AG09319 (cell line): ENCODE measurements at places on chromosomes 2 and 18.

DNA sequence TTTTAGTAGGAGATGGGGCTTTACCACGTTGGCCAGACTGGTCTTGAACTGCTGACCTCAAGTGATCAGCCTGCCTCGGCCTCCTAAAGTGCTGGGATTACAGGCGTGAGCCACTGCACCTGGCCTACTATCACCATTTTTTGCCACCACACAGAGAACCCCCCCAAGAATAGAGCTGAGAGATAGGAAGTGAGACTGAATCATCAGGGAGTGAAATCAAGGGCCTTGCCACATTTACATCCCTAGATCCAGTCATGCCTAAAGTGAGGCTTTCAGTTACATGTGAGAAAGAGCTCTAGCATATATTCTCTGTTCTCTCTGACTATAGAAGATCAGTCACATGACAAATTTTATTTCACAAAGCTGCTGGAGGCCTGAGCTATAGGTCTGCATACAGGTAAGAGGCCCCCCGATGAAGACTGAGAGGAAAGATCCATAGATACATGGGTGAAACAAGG is 28.0 kb upstream of the KCMF1 start:
- no peak for DNase-seq

GRCh38 chr2:200306931-200307723 is 634 bp downstream of the SPATS2L start:
- no peak for DNase-seq

DNA sequence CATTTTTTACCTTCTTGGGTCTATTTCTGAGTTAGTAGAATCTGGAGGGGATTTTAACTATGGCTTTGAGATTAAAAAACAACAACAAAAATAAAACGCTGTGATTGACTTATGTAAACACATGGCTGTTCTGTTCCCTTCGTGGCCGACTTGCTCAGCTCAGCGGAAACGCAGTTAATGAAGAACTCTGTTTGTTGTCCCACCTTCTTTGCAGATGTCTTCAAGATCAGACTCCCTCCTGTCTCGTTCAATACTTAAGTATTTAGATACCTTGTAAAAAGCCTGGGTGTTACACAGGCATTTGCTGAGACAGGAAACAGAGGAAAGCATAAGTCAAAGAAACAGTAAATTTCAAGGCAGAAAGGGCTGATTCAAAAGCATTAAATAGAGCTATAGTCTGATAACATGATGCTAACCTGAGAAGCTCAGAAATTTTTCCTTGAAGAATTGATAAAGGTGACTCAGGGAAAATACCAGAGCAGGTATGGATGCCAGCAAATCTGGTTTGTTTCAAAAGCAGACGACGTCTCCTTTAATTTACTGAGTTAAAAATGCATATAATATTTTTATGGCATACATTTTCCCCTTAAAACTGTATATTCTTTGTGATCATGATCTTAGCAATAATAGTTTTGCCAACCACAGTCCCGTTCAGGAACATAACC is 21.7 kb upstream of the POLI start:
- DNase-seq: no peak

- DNase-seq: no peak
These were observed 17.9 kb downstream of the KCNIP3 start for GRCh38 chr2:95314964-95315611.

GRCh38 chr2:31192851-31193392 is 24.4 kb downstream of the CAPN14 start:
- DNase-seq: no peak

DNA sequence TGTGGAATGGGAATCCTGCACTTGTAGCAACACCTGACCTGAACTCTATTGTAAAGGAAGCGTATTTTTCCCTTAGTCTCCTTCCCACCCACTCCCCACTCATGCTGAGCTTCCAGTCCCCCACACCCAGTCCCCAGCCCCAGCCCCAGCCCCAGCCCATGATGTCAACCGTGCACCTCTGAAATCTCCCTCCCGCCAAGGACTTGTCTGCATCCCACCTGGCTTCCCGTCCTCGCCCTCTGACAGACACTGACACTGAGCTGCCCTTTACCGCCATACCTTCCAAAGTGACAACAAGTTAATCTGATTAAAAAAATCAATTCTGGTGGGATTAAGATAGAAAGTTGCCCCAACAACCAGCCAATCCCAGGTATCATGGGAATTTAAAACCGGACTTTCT is 213.6 kb upstream of the CELF4 start:
- no peak for DNase-seq

DNA sequence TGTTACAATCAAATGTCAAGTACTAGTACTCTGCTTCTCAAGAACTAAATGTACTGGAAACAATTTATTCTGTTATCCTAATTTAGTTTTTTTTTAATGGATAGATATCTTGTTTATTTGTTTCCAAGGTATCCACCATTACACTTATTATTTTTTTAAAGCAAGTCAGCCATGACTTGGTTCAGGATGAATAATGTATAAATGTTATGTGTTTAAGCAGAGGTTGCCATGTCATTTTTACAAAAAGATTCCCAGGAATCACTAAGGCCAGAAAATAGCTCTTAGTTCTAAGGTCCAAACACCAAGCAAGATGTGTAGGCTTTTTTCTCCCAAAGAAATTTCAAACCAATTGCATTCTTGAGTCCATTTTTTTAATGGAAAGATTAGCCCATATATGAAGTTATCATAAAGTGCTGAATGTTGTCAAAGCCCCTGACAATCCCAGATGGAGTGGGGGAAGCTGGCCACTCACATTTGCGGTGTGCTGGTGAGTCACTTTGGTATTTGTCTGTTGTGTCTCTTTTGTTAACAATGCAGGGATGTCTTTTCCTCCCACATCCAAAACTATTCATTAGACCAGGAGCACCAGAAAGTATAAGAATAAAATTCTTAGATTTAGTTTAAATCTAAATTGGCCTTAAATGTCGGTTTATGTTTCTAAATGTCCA is 158.9 kb downstream of the COL6A3 start:
- no peak for DNase-seq

- no peak for DNase-seq
These were observed 335.2 kb downstream of the LPIN1 start for GRCh38 chr2:12081481-12082210.

DNA sequence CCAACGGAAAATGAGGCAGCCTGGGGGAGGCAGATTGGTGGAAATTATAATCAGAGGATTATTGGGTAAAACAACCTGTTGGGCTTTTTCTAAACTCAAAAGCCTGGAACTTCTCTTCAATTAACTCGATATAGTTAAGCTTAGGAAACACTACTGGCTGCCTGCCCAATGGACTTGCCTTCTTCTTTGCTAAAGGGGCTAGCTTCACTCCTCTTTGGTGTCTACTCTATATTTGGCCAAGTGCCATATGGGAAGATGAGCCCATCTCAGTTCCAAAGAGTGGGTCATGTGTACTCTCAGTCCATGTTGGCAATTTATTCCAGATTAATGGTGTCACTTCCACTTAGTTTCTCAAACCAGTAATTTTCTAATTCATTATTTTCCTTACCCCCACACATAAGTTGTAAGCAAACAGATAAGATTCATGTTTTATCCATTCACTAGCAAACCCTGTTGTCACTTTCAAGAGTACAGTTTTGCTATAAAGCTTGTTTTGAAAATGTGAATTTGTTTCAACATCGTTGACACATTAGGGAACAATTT is 34.3 kb downstream of the DARS1 start:
- no peak for DNase-seq

DNA sequence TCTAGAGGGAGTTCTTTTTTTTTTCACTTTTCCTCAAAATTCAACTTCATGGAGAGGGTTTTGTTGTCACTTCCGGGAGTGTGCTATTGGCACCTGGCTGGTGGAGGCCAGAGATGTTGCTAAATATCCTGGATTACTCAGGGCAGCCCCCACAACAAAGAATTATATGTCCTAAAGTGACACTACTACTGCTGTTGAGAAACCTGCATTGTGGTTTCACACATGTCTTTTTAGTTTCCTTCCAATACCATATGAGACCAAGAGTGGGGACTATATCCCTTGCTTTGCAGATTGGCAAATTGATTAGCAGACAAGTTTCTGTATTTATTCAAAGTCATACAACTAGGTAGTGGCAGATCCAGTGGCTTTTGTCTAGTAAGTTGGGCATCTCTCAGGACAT is 826.8 kb downstream of the TRIB2 start:
- DNase-seq: no peak

DNA sequence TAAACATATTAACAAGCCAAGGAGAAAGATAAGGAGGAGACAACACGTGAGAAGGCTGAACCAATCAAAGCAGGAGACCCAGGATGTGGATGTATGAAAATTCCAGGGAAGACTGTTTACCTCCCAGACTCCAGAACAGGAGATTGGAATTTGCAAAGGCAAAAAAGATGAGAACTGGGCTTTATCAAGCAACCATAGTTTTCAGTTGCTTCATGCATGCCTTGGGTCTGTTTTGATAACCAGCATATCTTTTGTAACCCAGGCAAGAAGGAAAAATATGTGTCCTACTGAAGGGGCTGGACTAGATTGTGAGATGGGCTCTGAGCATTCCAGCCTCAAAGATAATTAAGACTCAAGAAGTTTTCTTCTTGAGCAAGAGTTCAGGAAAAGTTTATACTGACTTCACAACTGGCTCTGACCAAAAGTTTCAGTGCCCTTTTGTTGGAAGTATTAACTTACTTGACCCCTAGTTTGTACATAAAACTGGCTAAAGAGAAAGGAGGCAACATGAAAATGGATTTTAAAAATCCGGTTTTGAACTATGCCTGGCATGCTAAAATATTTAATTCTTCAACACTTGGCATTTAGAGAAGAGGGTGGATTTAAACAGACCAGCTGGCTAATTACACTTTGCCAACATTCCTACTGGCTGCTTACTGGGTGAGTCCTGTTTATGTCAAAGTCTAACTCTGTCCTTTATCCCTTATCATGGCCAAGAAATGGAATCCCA is 79.3 kb upstream of the CD28 start:
- peak; percentile 84 for DNase-seq

GRCh38 chr2:206361407-206362045 is 81.8 kb upstream of the ADAM23 start:
- no peak for DNase-seq

DNA sequence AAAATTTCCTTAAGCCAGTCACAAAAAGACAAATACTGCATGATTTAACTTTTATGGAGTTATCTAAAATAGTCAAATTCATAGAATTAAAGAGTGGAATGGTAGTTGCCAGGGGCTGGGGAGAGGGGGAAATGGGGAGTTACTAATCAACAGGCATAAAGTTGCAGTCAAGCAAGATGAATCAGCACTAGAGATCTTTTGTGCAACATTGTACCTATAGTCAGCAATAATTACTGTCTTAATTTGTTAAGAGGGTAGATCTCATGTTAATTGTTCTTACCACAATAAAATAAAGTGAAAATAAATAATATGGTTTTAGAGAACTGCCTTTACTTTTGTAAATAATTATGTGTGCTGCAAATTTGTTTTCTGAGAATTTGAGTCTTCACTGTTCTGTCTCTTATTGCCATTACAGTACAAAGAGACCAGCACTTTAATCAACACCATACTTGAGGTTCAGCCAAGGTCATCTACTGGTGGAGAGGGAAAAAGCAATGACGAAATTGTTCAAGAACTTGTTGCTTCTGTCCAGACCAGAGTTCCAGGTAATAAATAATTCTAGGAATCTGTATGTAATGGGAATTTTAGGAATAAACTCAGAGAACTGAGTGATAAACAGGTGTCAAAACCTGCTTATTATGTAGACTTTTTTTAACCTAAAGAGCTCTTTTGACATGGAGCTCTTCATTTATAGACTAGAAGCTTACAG is 75.5 kb downstream of the TRABD2A start:
- no peak for DNase-seq

DNA sequence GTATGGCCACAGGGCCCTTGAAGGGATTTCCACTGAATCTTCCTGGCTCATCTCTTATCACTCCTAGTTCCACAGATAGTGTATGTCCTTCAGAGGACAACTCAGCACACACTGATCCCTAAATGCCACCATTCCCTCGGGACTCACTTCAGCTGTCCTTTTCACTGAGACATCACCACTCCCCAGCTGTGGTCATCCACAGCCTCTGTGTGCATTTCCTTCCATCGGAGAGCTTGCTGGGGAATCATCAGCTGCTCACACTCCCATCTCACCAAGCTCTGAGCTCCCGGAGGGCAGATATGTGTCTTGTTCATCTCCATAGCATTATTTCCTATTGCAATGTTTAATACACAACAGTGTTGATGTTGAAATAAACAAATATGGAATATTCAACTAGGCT is 759.5 kb downstream of the RNF144A start:
- DNase-seq: no peak

DNA sequence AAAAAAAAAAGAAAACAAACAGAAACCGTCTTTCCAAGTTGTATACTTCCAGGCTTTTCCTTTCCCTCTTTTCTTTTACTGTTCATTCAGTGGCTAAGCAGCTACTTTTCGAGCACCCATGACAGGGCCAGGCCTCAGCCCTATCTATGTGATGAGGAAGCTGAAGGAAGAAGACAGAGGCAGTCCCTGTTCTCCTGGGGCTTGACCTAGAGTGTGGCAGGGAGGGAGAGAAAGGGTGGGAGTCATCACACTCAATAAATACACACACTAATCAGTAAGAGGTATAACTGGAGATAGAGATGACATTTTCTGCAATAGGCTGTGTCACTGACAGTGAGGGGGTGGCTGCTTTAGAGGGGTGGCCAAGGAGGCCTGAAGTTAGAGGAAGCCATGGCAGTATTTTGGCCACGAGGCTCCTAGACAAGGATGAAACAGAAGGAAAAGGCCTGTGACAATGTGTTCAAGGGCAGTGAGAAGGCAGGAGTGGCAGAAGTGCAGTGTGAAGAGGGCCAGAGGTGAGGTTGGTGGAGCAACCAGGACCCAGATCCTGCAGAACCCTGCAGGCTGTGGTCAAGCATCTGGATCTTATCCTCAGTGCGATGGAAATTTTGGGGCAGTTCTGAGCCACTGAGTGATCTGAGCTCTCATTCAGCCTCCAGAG is 131.8 kb upstream of the TTC39C start:
- no peak for DNase-seq

GRCh38 chr2:10863837-10864236 is 47.9 kb upstream of the KCNF1 start:
- no peak for DNase-seq

GRCh38 chr2:126715111-126715510 is 59.2 kb downstream of the GYPC start:
- no peak for DNase-seq

DNA sequence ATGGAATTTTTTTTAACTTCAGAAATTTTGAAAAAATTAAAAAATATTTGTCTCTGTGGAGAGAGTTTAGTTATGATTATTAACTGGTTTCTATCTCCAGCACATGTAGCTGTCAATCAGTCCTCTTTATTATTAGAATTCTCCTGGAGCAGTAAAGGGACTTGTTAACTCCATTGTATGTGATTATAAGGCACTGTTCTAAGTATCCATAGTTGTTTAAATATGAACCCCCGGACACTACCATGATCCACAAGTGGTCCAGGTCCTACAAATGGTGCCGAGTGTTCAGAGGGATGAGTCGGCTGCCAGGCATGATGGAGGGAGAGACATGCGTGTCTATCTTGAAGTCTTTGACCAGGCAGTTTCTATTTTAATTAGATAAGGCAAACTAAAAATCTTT is 492 bp downstream of the CHRNA1 start:
- no peak for DNase-seq

DNA sequence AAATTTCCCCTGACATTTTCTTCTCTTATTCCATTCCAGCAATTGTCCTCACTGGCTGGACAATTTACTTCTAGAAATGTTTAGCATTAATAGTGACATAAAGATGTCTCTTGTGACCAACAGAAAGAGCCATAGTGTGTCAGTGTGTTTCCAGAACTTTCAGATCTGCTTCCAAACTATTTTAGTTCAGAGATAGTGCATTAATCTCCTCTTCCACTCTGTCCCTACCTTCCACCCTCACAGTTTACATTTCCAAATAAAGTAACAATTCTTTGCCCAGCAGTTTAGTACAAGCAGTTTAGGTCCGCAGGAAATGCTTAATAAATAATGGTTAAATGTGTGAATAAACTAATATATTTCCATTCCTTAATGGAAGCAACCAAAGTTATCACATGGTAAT is 24.5 kb upstream of the RAPGEF4 start:
- DNase-seq: no peak
